ENCODE measurements at places on chromosomes 5 and 9.

- peak; percentile 86 for DNase-seq
These were observed at the start of gene ANXA6 for GRCh38 chr5:151157426-151158286. Gene ANXA6, minus strand, starts transcription at chr5:151157779. Its CDS starts 9,878 bp downstream, at chr5:151147901.

DNA sequence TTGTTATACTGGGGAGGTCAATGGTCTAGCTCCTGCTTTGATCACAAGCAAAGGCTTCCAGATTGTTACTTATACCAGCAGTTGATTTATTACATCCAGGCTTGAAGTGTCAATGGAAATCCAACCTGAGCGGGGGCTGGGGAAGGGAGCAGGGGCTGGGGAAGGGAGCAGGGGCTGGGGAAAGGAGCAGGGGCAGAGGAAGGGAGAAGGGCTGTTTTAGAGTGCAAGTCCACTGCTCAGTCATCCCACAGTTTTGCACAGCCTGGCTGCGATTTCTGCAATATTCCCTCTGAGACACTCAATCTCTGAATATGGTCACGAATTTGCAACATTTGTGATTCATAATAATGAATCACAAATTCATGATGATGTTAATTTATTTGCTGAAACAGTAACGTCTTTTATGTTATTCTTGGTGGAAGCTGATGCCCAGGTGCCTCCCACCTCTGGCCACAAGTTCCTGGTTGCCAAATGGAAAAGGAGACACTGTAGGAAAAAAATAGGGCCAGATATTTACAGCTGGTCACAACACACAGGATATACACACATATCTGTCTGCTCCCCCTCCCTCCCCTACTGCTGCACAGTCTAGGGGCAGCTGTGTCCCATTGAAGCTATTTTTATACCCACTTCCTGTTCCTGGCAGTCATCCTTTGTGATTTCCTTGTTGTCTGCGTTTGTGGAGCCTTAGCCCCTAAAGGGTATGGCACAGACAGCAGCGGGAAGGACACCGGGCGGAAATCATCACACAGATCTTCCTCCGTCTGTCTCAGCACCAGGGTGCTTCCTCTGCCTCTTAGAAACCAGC, 325.1 kb downstream of the GADD45G start:
- DNase-seq = no peak

DNA sequence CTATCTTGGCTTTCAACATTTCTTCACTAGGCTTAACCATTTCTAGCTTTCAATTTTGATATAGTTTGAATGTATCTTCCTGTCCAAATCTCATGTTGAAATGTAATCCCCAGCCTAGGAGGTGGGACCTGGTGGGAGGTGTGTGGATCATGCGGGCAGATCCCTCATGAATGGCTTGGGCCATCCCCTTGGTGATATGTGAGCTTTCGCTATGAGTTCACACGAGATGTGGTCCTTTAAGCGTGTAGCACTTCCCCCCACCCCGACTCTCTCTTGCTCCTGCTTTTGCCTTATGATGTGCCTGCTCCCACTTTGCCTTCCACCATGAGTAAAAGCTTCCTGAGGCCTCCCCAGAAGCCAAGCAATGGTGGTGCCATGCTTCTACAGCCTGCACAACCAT, 40.6 kb downstream of the PHAX start:
- no peak for DNase-seq

DNA sequence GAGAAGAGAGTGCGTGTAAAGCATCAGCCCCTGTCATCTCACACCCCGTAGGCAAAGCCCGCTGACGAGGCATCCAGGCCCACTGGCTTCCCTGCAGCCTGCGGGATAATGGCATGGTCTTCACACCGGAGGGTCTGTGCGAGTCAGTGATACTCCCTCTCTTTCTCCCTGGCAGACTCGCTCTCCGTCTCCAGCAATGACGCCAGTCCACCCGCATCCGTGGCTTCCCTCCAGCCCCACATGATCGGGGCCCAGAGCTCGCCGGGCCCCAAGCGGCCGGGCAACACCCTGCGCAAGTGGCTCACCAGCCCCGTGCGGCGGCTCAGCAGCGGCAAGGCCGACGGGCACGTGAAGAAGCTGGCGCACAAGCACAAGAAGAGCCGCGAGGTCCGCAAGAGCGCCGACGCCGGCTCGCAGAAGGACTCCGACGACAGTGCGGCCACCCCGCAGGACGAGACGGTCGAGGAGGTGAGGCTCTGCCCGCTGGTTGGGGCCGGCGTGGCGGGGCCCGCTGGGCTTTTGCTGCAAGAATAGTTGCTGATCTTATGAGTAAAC, 120.7 kb upstream of the OTULINL start:
- no peak for DNase-seq

- DNase-seq = peak; percentile 75
These were observed 1.1 kb downstream of the SLC27A4 start for GRCh38 chr9:128341435-128341849.

DNA sequence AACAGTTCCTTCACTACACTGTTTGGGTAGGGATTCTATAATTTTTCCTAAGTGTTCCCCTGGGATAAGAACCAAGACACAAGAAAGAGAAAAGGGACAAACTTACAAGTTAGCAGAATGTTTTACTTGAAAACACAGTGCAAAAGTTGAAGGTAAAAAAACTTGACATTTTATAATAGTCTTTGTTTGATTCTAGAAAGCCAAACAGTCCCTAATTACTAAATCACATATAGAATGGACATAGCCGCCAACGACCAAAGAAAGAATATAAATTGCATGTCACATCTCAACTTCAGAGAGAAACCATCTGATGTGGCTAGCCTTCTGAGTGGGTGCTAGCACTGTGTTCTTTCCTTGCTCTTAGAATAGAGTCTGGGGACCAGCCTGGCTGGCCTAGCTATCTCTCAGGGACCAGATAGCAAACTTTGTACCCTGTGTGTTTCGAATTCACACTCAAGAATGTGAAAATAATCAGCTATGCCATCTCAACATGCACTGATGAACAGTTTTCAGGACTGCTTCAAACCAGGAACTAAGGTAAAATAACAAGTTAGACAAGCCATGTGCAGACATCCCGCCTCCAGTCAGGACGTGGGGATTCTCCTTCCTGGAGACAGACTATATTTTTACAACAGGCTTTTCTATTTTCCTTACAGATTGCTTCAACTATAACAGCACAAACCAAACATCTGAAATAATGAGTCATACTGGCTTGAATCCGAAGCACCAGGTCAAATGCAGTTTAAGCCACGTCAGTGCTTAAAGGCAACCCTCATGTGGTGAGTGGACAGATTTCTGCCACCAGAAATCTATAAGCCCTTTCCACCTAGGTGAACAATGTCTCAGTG, 53.7 kb downstream of the LHFPL2 start:
- no peak for DNase-seq

DNA sequence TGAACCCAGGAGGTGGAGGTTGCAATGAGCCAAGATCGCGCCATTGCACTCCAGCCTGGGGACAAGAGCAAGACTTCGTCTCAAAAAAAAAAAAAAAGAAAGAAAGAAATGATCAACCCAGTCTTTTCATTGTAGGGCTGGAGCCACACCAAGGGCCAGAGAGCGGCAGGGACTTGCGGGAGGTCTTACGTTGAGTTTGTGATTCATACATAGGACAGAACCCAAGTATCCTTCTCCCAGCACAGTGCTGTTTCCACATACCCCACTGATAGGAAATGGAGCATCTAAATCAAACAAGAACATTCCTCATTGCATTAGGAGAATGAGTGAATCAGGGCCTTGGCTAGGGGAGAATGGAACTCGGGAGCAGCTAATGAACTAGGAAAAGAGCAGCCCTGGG, 3.5 kb upstream of the TNIP1 start:
- no peak for DNase-seq

GRCh38 chr9:15513335-15513734, 2.6 kb upstream of the PSIP1 start:
- no peak for DNase-seq

DNA sequence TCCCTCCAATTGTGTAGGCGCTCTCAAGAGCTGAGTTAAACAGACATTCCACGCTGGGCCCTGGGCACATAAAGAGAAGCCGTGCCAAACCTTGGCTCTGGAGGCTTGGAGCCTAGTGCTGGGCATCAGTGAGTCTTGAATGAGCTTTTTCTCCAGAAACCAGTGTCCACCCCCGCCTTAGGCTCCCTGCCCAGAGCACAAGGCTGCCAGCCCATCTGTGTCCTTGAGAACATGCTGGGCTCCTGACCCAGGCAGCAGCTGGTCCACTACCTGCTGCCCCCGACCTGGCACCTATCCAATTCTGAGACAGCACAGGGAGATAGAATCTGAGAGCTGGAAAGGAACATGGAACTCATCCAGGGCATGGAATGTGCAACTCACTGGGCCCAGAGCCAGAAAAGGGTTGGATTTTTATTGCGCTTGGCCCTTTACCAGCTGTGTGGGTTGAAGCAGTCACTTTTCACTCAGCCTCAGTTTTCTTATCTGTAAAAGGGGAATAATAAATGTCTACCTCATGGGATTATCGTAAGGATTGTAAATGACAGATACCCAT, 92.4 kb upstream of the CPLX2 start:
- DNase-seq = no peak

DNA sequence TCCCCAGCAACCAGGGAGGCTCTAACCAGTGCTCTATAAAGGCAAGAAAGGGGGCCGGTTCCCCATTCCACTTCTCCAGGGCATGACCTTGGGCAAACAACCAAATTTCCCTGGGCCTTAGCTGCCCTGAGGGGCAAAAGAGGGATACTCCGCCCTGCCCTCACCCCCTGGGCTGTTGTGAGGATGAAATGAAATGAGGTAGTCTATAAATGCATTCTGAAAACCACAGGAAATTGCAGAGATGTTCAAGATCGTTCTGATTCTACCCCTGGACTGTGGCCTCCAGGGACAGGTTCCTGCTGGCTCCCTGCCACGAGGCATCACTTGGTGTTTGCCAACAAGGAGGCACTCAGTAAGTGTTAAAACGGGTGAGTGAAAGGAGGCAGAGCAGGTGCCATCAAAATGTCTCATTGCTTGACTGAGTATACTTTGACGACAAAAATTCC, 5.7 kb downstream of the RAPGEF1 start:
- peak; percentile 73 for DNase-seq

- no peak for DNase-seq
These were observed 65.3 kb upstream of the CXCL14 start for GRCh38 chr5:135643881-135644766.

GRCh38 chr9:111527347-111527746, 2.4 kb downstream of the ZNF483 start:
- DNase-seq = no peak

GRCh38 chr9:84296146-84296843, 44.3 kb downstream of the SLC28A3 start:
- peak; percentile 86 for DNase-seq

DNA sequence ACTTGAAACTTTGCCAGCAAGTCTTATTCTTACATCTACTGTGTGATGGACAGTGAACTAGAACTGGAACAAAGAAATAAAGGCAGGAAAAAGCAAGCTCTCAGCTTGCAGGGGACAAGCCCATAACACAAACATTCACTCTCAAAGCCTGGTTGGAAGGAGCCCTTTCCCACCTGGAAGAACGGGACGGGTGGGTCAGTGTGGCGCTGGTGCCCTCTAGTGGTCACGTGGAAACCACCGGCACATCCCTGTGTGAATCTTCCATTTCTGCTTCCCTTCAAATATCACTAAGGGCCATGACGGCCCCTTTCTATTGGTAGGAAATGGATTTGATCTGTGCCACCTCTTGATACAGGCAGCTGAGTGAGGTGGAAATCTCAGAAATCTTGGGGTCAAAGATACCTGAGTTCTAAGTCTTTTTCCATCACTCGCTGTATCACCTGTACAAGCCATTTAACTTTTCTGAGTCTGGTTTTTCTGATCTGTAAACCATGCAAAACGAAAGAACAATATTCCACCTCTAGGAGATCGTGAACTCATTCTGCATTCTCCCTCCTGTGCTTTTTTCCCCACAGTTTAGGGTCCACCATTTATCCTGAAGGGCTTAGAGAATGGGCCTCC, 211.6 kb downstream of the MSX2 start:
- no peak for DNase-seq

GRCh38 chr9:136119061-136119882, 597 bp upstream of the TMEM250 start:
- no peak for DNase-seq

DNA sequence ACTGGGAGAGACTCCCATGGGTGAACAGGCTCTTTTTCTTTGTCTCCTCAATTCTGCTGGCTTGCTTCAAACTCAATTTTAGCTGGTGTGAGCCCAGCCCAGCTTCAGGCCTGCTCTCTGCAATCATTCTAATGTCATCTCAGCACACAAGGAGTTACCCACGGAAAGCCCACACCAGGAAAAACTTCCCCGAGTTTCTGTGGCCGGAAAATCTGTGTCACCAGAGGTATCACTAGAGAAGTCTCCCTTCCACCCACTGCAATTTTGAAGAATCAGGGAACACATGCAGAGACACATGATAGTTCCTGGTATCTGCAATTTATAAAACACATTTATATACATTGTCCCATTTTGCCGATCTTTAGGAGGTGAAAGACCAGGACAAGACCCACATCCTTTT, 13.5 kb upstream of the NDFIP1 start:
- no peak for DNase-seq

DNA sequence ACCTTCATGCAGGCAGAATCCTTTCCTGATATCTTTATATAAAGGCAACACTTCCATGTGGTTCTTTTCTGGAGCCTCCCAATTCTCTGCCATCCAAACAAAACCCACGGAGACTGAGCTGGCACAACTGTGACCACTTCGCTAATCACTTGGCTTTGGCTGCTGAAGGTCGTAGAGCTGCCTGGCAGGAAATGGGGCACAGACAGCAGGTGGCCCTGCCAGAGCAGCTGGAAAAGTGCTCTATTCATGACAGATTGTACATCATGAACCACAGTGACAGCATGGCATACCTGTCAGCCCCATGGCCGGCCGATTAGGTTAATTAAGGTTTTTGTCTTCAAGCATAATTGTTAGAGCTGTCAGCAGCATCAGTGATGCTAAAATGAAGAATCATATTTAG, 141.9 kb upstream of the ANKRD55 start:
- no peak for DNase-seq

DNA sequence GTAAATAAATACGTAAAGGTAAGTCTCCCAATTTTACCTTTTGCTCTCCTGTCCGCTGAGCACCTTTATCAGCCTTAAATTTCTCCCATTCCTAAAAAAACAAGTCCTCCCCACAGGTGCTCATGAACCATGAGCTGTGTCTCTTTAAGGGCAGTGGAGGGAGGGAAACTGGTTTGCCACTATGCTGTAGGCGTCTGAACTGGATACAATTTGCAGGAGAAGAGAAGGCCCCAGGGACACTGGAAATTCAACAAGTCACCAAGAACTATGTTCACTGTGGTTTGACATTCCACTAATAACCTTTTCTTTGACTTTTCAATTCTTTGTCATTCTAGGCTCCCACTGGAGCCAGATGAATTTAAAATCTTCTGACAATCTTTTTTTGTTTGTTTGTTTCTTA, 72.2 kb downstream of the LHFPL2 start:
- DNase-seq = no peak

GRCh38 chr5:149046196-149046829, 16.5 kb downstream of the SH3TC2 start:
- no peak for DNase-seq

- DNase-seq = peak; percentile 34
These were observed 171.3 kb downstream of the RGS3 start for GRCh38 chr9:113634596-113635515.

DNA sequence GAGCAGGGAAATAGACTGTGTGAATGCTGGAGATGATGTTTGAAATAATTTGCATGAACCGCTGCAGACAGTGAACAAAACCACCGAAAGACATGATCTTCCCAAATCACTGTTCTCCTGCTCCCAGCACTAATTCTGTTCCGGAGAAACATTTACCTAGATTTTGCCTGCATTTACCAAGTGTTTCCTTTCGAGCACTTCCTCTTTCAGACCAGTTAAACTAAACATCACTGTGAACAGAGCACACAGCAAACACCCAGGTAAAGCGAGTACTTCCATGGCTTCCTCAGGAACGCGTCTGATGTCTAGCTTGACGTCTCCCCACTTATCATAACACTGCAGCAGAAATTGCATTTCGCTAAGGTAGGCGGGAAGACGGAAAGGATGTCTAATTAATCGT, 45.1 kb upstream of the PTCH1 start:
- no peak for DNase-seq
